Kasumi-1 (cell line): ENCODE measurements at places on chromosomes 12 and 14.

- DNase-seq: no peak
Observed at GRCh38 chr12:125892276-125892675, 827.0 kb downstream of the AACS start.

- DNase-seq: no peak
Observed at GRCh38 chr12:29804019-29804418, 20.3 kb upstream of the TMTC1 start.

- DNase-seq: no peak
Observed at GRCh38 chr14:66206554-66206953, 279.6 kb upstream of the CCDC196 start.

- no peak for DNase-seq
Observed at GRCh38 chr14:69999261-69999674, 120.1 kb downstream of the SMOC1 start.

GRCh38 chr14:103402695-103403094 lies 17.5 kb downstream of the MARK3 start:
- DNase-seq: peak; percentile 9

GRCh38 chr12:63294327-63294632 lies 143.3 kb upstream of the AVPR1A start:
- DNase-seq: no peak

GRCh38 chr12:88329833-88330232 lies 187.7 kb downstream of the TMTC3 start:
- no peak for DNase-seq

GRCh38 chr12:58925751-58926150 lies 5.4 kb upstream of the LRIG3 start:
- no peak for DNase-seq

DNA sequence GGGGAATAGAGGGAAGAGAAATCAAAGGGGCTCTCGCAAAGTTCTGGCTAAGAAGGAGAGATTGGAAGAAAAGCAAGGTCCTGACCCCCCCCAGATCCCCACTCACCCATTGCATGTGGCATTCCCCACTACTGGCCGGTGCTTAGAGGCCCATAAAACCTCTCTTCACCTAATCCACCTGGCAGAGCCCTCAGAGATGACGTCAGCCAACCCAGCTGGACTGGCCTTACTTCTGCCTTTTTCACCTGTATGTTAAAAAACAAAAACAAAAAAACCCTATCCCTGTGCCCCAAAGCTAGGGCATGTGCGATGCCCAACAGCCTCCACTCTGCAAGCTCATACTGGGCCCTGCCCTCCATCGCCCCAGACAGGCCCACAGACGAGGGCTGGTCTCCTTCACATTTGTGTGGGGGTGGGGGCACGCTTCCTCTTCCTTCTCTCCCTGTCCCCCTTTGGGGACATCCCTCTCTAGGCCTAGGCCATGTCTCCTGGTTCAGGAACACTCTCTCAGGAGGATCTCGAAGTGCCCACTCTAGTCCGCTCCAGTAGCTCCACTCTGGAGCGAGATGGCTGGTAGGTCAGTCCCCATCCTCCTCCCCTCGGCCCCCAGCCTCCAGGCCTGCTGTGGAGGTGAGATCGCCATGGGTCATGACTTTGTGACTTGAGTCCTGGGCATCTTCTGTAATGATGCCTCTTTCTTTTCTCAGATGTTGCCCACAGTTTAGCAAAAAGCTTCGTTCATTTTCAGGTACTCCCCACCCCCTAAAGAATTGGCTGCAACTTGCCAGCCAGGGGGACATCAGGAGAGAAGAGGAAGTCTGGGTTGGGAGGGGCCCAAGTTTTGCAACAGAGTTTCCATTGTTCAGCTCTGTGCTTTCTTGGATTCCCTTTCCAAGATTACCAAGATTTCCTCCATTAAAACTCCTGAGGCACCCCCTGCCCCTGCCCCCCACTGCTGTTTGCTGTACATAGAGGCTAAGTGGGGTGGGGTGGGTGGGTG lies 37.0 kb downstream of the FIGNL2 start:
- DNase-seq: no peak

- no peak for DNase-seq
Observed at GRCh38 chr12:22491034-22491433, 53.3 kb downstream of the C2CD5 start.

- DNase-seq: no peak
Observed at GRCh38 chr12:75599061-75599460, 87.7 kb upstream of the KRR1 start.

DNA sequence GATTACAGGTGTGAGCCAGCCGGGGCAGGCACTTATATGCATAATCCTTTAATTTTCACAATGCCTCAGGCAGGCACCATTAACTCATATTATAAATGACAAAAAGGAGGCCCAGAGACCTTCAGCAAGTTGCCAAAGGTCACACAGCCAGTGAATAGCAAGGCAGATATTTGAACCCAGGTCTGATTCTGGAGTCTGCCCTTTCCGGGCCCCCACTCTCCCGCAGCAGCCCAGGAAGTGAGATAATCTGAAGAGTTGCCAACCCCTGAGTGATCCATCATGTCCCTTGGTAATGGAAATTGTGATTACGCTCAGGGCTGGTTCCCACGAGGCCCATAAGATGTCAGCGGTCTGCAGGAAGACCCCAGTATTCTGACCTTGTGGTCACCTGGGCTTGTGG lies 95.3 kb upstream of the MED13L start:
- DNase-seq: no peak

GRCh38 chr12:12874029-12874428 lies 17.3 kb upstream of the GPRC5A start:
- peak; percentile 2 for DNase-seq

- DNase-seq: no peak
Observed at GRCh38 chr12:91662021-91662420, 479.4 kb upstream of the DCN start.

- no peak for DNase-seq
Observed at GRCh38 chr12:66236969-66237368, 48.0 kb downstream of the IRAK3 start.

DNA sequence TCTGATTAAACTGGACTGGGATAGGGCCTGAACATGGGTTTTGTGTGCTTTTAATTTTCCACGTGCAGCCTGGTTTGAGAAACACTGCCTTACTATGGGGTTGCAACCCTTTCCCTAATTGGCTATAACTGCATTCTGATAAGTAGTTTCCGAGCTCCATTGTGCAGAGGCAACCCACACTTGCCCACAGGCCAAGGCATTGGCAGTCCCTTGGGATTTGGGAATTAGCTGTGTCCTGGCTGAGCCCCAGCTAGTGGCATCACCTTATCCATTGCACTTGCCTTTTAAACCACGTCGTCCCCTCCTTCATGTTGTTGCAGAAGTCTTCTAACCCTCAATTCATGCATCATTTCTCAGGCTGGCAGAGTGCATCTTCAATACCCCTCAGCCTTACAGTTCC lies 10.2 kb downstream of the VCPKMT start:
- DNase-seq: no peak

- DNase-seq: no peak
Observed at GRCh38 chr12:12803186-12803585, 10.0 kb upstream of the DDX47 start.

GRCh38 chr14:60861545-60862140 lies 119.2 kb downstream of the TRMT5 start:
- no peak for DNase-seq

DNA sequence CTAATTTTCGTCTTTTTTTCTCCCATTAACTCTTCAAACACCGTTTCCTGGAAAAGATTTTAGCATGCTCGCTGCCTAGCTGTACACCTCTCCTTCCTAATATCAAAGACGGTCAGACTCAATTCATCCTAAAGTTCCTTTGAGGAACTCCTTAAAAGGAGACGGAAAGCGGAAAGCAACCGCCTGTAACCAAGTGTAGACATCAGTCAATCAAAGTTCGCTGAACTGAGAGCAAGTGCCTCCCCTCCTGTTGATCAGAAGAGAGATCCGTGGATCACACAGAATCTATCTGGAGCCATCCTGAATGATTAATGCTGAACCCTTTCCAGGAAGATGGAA lies 412 bp upstream of the TEP1 start:
- peak; percentile 48 for DNase-seq
